Erythroblast (primary cell): ENCODE measurements at places on chromosomes 3 and 15.
A peak's percentile ranks its signal among the peaks of the same experiment; 100 is the strongest.

DNA sequence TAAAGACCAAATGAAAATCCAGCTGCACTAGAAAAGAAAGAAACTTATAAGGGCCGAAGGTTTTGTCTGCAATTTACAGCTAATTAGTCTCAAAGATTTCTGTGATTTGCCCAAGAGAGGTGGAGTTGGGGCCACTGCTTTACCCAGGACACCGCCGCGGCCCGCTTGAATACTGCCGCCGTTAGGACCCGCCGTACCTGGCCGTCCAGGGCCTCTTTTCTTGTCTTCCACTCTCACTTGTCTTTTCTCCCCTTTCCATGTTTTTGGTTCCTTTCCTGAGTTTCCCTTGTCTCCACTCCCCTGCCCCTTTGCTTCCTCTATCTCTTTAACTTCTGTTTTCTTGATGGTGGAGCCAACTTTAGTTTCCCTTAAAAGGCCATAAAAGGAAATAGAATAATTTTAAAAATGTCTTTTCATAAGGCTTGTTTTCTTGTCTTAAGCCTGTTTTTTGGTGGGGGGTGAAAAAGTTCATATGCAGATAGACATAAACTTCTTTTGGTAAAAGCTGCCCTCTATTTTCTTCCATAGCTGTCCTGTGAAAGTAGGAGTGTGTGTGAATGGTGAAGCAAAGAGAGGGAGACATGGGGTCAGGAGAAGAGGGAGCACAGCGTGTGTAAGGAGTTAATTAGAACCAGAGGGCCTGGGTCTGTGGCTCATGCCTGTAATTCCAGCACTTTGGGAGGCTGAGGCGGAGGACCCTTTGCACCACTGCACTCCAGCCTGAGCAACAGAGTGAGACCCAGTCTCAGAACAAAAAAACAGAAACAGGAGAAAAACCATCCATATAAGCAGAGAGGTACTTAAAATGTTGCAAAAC, 16.0 kb upstream of the CCNL1 start:
- peak; percentile 66 for DNase-seq

DNA sequence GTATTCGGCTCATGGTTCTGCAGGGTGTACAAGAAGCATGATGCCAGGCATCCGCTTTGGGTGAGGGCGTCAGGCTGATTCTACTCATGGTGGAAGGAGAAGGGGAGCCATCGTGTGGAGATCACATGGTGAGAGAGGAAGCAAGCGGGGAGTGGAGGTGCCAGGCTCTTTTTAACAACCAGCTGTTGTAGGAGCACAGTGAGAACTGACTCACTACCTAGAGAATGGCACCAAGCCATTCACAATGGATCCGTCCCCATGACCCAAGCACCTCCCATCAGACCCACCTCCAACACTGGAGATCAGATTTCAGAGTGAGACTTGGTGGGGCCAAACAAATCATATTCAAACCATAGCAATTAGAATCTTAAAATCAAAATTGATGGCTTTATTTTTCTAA, 259.8 kb upstream of the CTDSPL start:
- DNase-seq = no peak

DNA sequence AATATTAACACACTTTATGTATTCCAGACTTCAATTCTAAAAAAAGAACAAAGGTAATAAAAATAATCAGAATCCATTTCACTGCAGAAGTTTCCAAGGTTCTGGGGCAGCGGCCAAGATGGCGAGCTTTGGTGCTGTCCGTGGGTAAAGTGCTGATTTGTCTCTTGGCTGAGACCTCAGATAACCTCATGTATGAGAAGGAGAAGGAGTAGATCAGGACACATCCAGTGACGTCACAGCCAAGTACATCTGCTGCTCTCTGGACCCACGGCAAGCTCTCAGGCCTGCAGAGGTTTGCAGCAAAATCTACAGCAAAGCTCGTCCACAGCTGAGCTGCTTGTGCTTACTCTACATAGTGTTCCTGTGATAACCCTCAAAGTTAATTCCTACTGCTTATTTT, 165.7 kb downstream of the MAGI1 start:
- no peak for DNase-seq

- no peak for DNase-seq
Measured at GRCh38 chr3:59692117-59692516, 642.3 kb upstream of the CFAP20DC start.

DNA sequence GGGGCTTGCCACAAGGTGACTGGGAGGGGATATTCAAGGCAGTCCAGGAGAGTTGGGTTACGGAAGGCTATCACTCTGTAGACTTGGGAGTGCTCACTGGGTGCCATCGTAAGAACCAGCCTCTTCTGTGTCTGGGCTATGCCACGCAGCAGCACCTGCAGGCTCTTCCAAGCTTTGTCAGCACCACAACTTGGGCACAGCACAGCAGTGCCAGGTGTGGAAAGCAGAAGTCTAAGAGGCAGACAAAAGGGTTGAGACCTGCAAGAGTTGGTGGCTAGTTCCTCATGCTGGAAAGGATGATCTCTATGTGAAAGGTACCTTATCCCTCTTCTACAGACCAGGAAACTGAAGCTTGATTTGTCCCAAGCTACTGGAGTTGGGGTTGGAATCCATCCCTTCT, 15.8 kb downstream of the CX3CR1 start:
- no peak for DNase-seq

DNA sequence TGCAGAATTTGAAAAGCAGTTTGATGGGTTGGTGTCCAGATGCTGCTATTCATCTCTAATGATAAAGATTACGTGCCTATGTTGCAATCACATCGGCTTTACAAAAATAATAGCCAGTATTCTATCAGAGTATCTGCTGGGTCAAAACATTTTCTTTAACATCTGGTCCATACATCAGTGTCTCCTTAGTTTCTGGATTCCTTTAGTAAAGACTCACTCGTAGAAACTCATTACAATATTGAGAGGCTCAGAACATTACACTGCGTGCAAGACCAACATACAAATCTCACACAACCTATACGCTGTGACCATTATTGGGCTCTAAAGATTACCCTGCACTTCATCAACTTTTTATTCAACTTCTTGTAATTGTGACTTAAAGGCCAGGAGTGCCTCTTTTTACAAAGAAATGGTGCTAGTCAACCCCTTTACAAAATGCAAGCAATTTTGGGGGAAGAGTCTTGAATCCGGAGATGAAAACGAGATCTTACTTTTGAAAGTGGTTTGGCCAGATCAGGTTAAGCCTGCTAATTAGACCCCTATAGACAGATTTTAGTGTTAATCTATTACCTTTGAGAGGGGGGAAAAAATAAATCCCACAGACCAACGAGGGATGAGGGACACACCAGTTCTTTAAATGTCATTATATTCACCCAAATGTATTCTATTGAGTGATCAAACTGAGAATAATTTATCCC, 2.9 kb downstream of the TRA2B start:
- peak; percentile 44 for DNase-seq

GRCh38 chr3:126130981-126131745, 47.2 kb upstream of the SLC41A3 start:
- DNase-seq = no peak

DNA sequence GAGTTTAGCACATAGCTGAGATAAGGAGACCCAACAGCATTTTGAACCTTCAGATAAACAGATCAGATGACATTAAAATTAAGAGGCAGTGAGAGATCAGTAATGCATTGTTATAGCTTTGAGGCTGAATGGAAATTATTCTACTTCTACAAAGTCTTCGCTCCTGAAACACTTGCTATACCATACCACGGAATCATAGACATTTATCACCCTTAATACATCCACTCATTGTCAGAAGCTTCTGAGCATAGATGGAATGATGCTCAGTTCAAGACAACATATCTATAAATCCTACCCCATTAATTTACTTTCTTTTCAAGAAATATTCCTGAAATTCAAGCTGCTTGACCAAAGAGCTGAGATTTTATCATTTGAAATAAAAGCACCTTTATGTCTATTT, 266.7 kb downstream of the C3orf38 start:
- peak; percentile 12 for DNase-seq

GRCh38 chr15:89755701-89756100, 4.7 kb upstream of the MESP1 start:
- DNase-seq = no peak

DNA sequence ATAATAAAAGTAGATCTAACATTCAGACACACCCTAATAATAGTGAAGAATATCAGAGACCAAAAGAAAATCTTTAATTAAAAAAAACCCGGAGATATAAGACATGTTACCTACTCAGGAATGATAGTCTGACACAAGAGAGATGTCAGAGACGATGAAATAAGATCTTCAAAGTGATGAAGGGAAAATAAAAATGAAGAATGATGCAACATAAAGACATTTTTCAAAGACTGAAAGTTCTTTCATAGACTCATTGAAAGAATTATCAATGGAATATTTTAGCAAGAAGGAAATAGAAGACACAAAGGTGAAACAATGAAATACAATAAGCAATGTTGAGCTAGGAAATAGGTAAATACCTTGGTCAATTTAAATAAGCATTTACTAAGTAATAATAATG, 19.6 kb downstream of the HCLS1 start:
- DNase-seq = peak; percentile 26

GRCh38 chr3:101735833-101736232, 11.4 kb downstream of the CEP97 start:
- DNase-seq = no peak

DNA sequence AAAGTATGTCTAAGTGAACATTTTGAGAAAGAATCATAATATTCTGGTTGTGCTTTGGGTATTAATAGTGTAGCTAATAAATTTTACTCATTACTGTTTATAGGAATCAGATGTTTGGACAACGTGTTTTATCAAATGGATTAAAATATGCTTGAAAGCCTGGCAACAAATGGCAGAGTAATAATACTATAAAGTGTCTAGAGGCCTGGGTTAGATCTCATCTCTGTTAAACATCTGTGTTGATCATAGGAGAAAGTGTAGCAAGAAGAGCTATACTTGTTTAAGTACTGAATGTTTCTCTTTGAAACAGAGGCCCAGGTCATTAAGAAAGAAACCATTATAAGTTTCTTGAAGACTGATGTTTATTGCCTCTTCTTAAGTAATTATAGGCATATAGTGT, 30.5 kb downstream of the VPS8 start:
- no peak for DNase-seq

DNA sequence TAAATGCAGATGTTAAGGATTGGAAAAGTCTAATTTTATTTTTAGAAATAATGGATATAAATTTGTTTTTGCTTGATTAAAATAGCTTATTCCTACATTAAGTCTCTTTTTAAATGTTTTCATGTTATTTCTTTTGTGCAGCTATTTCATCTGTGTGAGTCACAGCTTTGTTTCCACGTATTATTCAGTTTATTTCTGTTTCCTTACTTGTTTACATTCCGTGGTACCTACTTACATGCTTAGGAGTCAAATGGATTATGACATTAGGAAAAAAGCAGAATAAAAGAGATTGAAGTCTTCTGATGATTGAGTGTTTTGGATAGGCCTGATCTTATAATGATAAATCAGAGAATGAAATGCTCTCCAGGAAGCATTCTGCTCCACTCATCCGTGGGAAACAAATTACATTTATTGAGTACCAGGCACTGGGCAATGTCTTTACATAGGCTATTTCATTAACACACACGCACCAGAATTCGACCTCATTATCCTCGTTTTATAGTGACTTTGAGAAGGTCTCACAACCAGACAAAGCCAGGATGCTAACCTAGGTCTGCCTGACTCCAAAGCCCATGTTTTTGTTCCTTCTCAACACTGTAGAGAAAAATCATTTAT, 38.1 kb upstream of the RASA2 start:
- DNase-seq = no peak

DNA sequence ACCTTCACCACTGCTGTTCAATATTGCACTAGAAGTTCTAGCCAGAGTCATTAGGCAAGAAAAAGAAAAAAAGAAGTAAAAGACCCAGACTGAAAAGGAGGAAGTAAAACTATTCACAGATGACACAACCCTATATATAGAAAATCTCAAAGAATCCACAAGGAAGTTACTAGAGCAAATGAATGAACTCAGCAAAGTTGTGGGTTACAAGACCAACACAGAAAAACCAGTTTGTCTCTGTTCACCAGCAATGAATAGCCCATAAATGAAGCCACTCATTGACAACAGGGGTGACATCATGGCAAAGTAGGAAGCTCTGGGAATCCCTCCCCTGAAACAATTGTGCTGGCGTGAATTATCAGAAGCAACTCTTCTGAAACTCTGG, 4.6 kb downstream of the CFAP100 start:
- no peak for DNase-seq

DNA sequence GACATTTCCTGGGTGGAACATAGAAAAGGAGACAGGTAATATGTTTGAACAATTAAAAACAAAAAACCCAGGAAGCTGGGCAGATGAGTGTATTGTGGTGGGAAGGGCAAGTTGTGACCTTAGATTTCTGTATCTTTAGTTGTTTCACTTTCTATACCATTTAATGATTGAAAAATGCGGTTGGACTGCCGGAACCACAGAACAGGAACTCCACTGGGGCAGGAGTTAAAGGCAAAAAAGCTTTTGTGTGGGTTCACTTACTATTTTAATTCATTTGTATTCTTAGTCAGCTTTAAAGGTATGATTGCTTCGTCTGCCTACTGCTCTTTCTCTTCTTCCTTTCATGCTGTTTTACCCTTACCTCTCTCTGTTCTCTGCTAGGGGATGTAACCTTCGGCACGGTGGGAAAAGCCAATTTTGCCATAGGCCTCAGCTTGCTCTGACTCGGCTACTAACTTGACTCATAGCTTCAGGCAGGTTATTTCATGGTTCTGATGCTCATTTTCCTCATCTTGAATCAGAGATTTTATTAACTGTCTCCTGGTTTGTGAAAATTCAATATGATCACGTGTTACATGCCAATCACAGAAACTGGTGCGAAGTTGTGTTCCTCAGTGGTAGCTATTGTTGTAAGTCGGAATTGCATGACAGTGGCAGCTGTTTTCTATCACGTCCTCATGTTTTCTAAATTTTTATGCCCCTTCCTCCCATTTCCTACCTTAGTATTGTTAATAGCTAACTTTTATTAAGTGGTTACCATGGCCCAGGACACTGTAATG, 1.6 kb upstream of the MCTP2 start:
- peak; percentile 33 for DNase-seq

DNA sequence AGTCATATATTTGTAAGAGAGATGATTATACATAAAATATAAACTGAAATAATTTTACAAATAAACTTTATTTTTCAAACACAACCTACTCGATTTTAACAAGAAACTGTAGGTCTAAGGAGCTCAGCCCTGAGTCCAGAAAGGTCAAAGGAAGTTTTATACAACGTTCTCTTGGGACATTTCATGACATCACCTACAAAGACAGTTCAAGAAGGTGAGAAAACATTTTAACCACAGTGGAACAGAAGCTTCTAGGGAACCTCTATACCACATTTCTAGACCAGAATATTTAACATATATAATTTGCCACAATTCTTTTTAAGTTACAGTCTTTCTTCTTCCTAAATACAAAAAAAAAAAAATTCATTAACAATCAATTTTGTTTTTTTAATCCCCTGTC, 40.1 kb downstream of the CBLB start:
- DNase-seq = no peak

GRCh38 chr3:180359953-180360279, 242.0 kb upstream of the TTC14 start:
- no peak for DNase-seq
